ENCODE measurements at places on chromosomes 3 and 15.

DNA sequence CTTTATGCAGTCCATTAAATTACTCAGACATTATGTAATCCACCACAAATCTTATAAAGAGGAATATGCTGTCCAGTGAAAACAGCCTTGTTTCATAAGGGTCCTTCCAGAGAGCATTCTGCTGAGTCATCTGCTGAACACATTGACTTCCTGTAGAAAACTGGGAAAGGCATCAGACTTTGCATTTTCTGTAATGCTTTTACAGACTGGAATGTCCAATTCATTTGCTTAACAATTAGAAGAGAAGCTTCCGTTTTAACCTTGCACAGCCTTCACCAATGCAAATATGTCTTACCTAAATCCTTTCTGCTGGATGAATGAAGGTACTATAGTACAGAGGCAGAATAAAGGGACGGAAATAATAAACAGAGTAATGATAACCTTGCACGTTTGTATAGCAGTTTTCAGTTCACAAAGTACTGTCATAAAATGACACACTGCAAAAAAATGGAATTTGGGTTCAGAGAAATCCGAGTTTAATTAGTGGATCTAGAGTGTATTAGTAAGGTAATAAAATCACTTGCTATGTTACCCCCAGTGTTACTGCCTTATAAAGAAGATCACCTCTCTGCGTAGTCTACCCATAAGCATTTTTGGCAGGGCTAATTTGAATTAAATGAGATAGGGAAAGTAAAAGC, 301.5 kb downstream of the PYDC2 start:
- no peak for DNase-seq

DNA sequence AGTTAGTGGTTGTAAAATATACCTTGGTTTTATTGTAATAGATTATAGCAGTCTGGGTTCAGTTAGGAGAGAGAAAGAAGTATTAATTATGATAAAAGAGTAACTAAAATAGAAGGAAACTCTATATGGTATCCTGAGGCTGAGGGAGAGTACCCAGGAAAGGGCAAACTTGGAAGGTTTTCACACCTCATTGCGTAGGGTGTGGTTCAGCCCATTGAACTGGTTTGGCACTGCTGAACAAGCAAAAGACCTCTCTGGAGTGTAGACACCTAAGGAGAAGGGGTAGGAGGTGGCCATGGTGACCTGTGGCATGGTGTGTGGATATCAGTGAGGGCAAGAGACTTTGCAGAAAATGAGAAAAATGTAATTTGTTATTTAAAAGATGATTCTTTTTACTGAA, 63.5 kb downstream of the STT3B start:
- DNase-seq: no peak

- no peak for DNase-seq
Observed at GRCh38 chr3:1135194-1135593, 42.4 kb downstream of the CNTN6 start.

DNA sequence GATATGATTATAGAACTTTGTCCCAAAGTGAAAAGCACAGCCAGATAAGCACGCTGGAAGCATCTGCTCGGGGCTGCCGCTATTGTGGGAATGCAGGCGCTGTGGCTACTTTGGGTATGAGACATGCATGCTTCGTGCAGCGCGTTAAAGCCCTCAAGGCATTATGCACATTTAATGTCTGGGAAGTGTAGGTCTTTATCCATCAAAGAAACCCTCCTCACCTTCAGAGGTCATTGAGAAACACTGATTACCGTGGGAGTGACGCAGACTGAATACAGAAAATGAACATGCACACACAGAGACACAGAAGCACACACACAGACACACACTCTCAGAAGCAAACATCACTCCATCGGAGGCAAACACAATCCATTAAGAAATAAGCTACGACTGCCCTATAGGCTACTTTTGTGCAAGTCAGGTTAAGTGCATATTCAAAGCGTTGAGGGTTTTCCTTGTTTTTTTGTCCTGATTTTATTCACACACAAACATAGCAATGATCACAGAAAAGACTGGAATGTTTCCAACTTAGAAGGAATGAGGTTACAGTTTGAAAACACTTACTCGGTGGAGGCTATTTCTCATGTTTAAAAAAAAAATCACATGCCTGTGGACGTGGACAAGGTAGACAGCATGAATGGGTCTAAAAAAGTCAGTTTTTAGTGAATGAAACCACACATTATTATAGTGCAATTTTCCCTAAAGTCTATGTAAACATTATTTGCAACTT, 68.5 kb downstream of the PLCH1 start:
- DNase-seq: peak; percentile 14

- DNase-seq: no peak
Observed at GRCh38 chr3:79497447-79498111, 270.2 kb downstream of the ROBO1 start.

- DNase-seq: no peak
Observed at GRCh38 chr3:110459021-110459420, 612.6 kb upstream of the NECTIN3 start.

DNA sequence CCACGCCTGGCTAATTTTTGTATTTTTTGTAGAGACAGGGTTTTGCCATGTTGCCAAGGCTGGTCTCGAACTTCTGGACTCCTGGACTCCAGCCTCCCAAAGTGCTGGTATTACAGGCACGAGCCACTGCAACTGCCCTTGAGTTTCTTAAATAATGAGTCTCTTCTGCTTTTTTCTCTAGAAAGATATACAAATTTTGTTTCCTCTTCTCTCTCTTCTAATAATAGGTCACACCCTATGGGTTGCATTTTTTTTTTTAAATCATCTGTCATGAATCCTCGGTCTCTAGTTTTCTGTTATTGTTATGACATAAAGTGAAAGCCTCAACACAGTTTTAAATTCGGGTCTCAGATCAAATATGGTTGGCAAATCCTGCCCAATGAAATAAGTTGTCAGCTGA, 111.2 kb downstream of the IL12A start:
- no peak for DNase-seq

DNA sequence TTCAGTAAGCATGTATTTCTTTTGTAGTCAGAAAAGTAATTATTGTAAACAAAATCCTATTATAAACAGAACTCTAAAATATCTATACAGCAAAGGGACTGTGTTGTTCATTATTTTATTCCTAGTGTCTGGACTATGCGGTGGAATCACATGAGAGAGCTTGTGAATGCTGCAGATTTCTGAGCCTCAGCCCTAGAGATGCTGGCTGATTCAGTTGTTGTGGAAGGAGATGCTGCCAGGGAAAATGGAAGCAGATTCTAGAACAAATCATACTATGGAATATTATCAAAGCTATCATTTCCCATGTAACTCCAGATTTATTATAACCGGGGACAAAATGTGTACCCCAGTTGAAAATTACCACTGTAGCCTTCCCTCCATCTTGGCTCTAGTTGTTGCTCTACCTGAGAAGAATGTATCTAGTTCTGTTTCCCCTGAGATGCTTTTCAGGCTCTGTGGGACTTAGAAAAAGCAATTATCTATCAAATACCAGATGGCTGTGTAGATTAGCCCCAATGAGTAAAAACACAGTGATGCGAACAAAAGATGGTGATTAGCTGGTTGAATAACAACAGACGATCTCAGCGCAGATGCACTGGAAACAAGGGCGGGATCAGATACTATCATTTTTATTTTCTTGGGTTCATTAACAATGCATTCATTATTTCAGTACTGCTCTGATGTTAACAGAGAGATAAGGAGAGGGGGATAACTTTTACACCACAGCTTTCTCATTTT, 131.3 kb downstream of the TMEM108 start:
- no peak for DNase-seq

DNA sequence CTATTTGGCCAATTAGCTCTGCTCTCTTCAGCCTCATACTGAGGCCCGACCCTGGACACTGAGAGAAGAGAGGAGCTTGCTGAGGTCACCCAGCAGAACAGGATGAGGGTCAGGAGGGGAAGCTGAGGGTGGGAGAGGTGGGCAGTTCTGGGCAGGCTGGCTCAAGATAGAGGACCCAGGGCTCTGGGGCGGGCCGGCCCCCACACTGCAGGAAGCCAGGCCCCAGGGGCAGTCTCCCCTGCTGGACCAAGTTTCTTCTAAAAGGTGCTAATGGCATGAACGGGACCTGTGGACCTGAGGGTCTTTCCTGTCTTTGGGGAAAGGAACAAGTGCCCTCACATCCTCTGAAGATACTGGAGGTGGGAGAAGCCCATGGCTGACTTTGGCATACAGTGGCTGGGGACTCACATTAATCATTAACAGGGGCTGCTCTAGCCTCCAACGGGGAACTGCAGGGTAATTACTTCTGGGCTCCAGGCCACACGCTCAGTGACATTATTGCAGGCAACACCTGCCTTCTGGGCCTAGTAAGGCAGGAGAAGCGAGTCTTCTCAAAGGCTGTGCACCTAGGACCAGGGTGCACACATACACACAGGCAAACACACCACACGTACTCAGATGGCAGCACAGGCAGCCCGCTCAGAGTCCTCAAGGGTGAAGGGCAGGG, 10.6 kb downstream of the HCN4 start:
- DNase-seq: no peak

GRCh38 chr15:58109419-58109818, 28.8 kb upstream of the AQP9 start:
- DNase-seq: no peak

DNA sequence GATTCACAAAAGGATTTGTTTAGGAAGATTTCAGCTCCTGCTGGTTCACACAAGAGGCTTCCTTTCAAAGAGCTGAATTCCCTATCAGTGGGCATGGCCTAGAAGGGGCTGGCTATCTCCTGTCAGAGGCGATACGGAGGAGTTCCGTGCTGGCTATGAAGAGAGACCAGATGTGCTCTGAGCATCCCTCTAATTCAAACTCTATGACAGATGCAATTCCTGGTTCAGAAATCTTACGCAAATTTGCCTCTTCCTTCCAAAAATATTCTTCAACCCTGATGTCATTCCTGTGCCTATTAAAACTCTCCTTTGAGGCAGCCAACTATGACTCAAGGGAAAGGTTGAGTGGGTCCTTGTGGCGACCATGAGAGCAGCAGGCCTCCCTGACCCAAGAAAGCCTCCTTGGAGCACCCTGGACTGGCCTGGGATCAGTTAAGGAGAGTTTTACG, 139.3 kb upstream of the HES1 start:
- DNase-seq: no peak

DNA sequence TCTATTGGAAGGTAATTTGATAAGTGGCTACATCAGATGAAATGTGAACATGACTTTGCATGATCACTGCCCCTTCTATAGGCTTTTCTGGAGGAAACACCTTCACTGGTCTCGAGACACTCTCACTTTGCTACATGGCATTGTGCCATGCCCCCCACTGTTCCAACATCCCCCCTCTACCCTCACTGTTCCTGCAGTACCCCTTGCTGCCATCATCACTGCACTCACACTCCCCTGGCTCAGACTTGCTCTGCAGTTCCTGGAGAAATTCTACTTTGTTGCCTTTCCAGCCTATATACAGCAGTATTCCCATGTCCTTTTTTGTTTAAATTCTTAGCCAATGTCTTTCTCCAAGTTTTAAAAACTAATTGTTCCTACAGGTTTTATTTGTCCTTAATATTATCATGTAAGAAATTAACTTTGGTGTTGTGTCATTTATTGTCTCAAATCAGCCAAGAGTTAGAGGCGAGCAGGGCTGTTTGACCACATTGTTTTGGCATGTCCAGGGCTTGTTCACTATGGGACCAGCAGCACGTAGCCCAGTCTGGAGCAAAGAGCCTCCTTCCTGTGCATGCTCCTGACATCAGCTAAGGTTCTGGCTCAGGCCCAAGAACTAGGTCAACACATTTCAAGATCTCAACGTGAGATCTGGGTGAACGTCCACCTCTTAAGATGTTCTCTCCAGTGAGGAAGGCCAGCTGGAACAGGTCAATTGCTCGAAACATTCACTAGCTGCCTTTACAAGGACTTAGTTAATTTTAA, 246.4 kb downstream of the SLC9A9 start:
- DNase-seq: no peak

DNA sequence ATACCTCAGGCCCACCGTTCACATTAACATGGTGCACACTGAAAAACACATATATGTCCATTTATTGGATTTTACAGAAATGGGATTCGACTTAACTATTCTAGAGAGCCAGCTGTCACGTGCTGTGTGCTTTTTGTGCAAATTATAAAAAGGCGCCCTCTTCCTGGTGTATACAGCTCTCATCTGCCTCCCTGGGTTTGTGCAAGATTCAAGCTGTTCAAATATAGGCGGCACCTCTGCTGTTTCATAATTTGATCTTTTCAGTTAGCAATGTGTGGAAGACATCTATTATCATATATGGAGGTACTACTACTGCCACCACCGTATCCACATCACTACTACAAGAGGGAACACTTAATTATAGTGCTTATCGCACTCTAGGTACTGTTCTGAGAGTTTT, 187.6 kb downstream of the EBLN2 start:
- no peak for DNase-seq

DNA sequence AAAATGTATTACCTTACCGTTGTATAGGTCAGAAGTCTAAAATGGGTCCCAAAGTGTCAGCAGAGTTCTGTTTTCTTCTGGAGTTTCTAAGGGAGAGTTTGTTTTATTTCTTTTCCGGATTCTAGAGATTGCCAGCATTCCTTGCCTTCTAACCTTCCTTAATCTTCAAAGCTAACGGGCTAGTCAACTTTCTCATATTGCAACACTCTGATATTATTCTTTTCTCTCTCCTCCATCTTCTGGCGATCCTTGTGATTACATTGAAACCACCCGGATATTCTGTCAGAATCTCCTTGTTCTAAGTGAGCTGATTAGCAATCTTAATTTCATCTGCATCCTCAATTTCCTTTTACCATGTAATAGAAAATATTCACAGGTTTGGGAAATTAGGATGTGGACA, 36.2 kb upstream of the AADACL2 start:
- no peak for DNase-seq

DNA sequence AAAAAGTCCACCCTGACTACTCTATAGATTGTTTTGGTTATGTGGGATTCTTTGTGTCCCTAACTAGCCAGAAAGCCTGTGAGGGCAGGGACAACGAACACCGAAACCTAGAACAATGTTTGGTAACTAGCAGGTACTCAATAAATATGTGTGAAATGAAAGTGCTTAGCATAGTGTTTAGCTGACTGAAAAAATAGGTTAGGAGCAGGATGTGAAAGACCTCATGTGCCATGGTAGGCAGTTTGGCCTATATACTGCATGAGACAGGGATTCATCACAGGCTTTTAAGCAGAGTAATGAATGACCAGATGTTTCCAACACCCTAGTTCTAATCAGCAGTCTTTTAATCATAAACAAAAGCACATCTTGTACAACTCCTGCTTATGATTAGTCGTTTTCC, 64.2 kb downstream of the MYO5A start:
- DNase-seq: no peak

DNA sequence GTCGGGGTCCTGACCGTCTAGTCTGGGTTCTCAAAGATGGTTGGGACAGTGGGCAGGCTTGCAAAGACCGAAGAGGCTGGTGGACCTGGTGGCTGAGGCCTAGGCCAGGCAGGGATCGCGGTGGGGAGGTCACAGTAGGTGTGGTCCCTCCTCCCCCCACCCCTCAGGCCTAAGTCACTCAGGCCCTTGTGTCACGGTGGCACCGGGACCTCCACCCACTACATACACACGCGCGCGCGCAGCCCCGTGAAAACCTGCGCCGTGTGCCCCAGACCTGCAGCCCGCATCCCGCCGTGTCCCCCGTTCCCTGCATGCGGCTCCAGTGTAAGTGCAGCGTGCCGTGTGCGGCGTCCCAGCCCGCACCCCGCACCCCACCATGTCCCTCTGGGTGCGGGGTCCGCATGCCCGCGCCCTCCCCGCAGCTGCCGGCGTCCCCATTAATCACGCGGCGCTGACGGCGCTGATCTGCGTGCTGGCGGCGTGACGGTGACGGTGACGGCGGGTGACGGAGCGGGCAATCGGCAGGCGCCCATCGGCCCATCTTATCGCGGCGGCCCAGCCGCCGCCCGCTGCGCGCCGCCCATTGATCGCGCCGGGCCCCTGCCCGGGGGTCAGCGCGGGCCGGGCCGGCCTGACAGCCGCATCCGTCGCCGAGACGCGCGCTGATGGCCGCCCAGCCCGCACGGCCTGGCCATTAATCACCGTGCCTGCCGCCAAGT, 24.4 kb downstream of the SEC61A1 start:
- no peak for DNase-seq
